ENCODE measurements at places on chromosomes 4 and X.
A peak's percentile ranks its signal among the peaks of the same experiment; 100 is the strongest.

DNA sequence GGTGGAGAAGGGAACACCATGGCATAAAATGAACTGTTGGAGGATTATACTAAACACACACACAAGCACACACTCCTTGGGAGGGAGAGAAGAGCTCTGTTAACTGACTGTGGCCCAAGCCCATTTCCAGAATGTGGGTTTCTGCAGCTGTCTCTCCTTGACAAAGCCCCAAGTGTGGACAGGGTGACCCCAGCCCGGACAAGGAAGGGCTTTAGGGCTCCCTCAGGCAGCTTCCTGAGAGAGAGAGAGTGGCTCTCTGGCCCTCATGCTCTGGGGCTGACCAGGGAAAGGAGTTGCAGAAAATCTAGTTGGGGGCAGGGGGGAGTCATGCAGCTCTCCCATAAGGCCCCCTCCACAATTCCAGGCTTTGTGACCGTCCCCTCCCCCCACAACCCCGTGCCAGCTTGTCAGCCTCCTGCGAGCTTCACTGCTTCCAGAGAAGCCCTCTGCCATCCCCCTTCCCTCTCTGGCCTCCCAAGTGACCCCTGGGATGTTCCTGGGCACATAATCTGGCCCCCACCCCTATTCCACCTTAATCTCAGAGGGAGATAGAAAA, 590 bp downstream of the ARHGEF9 start:
- DNase-seq = no peak

DNA sequence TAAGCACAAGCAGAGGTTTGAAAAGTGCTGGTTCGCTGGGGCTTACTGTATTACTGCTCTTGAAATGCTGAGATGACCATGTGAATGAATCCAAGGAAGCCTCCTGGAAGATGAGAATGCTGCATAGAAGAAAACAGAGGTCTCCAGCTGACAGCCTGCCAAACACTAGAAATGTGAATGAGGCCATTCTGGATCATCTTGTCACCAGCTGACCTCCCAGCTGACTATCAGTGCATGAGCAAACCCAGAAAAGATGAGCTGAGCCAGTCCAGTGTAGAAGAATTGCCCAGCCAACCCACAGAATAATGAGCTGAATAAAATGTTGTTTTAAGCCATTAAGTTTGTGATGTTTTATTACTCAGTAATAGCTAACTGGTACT, 49.1 kb upstream of the DYNLT3 start:
- DNase-seq = no peak

- DNase-seq = no peak
Measured at GRCh38 chrX:29145316-29145715, 558.1 kb downstream of the IL1RAPL1 start.

DNA sequence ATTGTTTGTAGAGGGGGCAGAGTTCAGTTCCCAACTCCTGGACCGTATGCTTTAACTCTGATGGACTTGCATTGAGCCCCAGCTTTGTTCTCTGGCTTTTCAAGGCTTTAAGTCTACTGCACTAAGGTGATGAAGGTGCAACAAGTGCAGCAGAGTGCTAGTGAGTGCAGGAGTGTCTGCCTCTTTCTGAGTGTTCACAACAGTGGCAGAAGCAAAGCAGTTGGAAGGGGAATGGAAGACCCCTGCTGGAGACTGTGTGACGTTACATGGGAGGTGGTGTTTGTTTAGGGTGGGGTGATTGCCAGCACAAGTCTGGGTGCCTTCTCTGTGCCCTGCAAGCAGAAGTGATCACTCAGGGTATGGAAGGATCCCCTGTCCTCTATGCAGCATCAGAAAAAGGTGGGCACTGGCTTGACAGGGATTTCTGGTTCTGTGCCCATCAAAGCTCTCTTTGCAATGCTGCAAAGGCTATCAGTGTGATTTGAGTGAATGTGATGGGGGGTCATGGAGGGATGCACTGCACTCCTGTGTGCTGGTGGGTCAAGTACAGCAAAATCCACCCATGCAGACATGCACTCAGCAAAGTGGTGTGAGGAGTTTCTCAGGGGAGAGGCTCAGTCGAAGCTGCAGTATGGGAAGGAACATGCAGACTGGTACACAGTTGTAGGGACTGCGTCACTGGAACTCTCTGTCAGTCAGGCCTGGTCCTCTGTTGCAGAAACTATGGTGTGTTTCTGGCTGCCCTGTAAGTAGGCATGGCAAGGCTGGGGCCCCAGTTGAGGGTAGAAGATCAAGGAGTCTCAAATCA, 70.9 kb upstream of the UGT2B7 start:
- DNase-seq = peak; percentile 18

GRCh38 chr4:3402491-3403347, 39.0 kb upstream of the HGFAC start:
- peak; percentile 43 for DNase-seq

DNA sequence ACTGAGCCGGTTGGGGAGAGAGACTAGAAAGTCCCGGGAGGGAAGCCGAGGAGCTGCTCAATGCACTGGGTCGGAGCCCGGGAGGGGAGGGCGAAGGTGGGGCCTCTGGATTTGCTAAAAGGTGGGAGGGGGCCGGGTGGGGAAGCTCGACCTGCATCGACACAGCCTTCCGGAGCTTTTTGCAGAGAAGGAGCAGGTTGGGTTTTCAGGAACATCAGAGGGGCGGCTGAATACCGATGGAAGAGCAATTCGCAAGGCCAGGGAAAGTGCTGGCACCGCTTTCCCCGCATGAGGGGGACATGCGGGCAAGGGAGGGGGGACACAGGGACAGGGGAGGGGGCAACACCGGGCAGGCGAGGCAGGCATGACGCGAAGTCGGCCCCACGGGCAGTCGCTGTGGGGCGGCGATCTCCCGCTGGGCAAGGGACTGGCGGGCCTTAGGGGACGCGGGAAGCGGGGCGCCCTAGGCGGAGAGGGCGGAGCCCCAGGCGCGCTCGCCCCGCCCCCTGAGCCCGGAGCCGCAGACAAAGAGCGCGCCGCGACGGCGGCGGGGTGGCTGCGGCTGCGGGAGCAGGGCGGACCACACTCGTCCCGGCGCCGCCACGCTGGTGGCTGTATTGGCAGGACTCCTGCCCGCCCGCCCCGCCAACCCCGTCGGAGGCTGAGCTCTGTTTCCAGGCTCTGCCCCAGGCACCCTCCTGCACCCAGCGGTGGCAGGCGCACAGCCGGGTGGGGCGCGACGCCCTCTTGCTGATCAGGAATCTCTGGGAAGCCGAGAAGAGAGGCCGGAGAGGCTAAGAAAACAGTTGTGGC, 11.6 kb downstream of the PDZD4 start:
- peak; percentile 30 for DNase-seq

- no peak for DNase-seq
Measured at GRCh38 chrX:105820247-105820646, 2.1 kb upstream of the NRK start.

- DNase-seq = peak; percentile 33
Measured at GRCh38 chr4:177726111-177726510, 283.9 kb upstream of the AGA start.

- DNase-seq = peak; percentile 74
Measured at GRCh38 chr4:185536411-185536709, 1.1 kb upstream of the PDLIM3 start.

GRCh38 chrX:78661836-78662235, 2.7 kb upstream of the RTL3 start:
- DNase-seq = no peak

DNA sequence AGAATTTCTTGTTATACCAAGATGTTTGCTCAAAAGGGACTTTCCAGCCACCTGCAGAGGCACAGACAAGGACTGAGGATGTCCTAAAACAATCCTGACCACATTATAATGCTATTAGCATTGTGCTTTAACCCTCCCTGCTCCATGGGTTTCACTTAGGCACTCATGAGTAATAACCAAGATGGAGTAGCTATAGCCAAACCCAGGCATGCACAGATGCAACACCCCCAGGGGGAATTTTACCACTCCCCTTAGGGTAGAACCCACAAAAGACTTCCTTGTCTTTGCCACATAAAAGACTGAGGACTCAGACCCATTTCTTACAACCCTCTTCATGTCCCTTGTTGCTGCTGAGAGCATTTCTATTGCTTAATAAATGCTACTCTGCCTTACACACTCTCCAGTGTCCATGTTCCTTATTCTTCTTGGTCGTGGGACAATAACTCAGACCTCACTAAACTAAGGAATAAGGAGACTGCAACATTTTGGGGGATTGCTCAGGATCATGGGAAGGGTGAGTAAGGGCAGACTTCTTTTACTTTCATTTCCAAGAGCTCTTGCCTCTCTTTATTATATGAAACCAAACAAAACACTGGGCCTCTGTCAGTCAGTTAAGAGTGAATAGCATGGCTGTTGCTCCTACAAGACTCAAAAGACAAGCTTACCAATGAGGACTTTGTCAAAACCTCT, 103.5 kb downstream of the TECRL start:
- no peak for DNase-seq

DNA sequence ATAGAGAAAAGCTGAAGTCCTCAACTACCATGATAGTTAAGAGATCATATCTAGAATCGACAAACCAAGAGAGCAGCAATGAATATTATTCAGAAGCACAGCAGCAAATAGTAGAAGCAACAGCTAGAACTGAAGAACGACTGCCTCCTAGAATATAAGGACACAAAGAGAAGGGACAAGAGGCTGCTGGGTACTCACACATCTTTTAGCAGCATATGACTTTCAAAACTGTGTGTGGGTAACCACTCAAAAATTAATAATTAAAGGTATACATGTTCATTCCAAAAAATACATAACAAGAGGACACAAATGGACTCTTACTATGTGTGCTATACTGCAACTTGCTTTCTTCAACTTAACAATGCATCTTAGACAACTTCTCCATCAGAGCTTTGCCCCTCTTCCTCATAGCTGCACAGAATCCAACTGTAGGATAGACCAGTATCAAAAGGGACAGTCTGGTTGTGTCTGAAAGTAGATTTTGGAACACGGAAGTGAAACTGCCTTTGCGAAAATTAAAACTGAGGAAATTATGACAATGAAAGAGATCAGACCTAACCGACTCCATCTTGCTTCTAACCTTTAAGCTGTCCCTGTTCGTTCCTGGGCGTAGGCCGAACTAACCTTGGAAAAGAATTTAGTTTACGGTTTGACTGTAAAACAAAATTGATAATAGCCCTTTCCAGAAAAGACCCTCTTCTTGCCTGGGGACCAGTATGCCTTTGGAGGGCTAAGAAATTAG, 125.7 kb downstream of the SH3KBP1 start:
- DNase-seq = no peak

DNA sequence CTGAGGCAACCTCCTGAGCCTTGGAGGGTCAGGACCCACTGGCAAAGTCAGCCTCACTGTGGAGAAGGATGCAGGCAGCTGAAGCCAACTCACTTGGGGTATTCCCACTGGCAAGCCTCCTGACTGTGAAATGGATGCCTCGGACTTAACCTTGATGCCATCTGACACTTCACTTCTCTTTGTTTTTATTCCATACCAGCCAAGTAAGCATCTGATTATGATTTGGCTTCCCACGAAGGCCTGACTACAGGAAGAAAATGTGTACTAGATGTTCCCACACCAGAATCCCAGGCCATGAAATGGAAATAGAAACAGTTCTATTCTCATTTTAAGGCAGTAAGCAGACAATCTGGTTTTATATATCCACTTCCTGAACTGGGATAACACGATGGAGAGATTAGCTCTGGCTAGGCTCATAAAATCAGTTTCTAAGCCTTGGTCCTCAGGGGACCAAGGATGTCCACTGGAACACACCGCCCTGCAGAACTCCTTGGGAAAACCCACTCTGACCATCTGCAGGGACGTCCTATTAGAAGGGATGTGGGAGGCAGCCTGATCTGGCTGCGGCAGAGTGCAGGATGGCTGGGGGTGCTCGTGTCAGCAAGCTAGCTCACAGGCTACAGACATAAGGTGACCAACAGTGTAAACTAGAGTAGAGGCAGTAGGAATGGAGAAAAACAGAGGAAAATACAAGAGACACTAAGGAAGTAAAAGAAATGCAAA, 89.3 kb downstream of the TSPAN5 start:
- DNase-seq = no peak

GRCh38 chrX:94204524-94204923, 530.5 kb downstream of the FAM133A start:
- DNase-seq = no peak

DNA sequence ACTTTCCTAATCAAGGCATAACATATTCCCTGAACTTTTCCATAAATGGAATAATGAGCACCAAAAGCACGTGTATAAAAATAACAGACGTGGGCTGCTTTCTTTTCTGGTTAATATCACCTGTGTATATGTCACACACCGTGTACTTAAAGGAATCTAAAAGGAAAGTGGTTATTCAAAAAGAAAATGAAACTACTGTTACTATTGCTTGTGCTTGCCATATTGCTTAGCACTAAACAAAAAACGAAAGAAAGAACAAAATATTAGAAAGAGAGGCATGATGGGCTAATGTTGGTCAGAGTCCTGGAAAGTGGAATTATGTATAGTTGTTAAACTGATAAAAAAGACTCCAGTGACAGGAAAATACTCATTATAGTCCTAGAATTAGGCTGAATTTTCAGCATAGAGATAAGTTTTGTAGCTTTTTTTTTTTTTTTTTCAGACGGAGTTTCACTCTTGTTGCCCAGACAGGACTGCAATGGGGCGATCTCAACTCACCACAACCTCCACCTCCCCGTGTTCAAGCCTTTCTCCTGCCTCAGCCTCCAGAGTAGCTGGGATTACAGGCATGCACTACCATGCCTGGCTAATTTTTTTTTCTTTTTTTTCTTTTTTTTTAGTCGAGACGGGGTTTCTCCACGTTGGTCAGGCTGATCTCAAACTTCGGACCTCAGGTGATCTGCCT, 123.2 kb downstream of the PABPC4L start:
- no peak for DNase-seq

DNA sequence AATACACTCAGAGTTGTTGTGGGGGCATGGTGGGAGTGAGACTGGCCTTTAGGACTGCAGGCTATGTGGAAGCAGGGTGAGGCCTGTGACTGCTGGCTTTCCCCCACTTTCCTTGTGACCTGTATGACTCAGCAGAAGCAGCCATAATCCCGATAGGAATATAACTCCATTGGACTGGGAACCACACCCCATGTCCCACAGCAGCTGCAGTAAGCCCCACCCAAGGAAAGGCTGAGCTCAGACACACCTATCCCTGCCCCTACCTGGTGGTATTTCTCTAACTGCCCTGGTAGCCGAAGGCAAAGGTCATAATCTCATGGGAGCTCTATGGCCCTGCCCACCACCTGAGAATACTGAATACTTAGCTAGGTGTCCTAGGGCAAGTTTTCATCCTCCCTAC, 169.3 kb downstream of the GC start:
- no peak for DNase-seq

- DNase-seq = no peak
Measured at GRCh38 chr4:147059064-147059731, 113.5 kb upstream of the TTC29 start.

DNA sequence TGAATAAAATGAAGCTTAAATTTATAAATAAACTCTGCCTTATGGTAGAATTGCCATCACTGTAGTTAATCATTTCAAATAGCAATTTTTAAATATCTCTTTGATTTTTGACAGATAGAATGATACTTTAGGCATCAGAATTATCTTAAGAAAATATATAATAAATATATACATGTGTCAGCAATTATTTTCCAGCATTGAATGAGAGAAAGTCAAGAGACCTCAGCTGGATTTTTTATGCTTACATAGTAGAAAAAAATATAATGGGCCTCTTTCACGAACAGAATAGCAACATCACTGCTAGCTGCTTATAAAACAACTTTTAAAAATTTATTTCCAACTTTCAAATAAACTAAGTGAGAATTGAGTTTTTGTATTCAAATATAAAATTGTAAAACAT, 424.0 kb upstream of the MAGEB16 start:
- DNase-seq = no peak

Data from mesenchymal stem cell (in vitro differentiated cells and primary cell).